Bronchial smooth muscle cell (primary cell): ENCODE measurements at places on chromosomes 2 and 18. TPM values are rescaled to one million over a fixed set of nuclear protein-coding genes. Genes with fewer than 3 reads are reported as not detected.

The ZC3H6 gene
- 2.5 and 4.3 TPM in 2 replicates for total RNA-seq

The MAP2 gene
- 0.47 and 0.60 TPM in 2 replicates for total RNA-seq

The SAG gene
- under 0.01 TPM in 1 of 2 replicates, not detected in the other for total RNA-seq

The ZAP70 gene
- total RNA-seq, result 0.09 and 0.16 TPM in 2 replicates

The HADHB gene
- 126 and 136 TPM in 2 replicates for total RNA-seq

The COL6A3 gene
- total RNA-seq, result 1,632 and 2,334 TPM in 2 replicates

The TYW5 gene
- total RNA-seq, result 4.8 and 6.3 TPM in 2 replicates

The PLGLB2 gene
- 0.63 and 0.77 TPM in 2 replicates for total RNA-seq

The FHOD3 gene
- total RNA-seq, result 4.3 and 12.9 TPM in 2 replicates

The CNDP1 gene
- total RNA-seq, result 0.16 TPM in 1 of 2 replicates, not detected in the other

The EFR3B gene
- total RNA-seq, result 0.26 and 0.47 TPM in 2 replicates

The SYT4 gene
- not detected in 2 replicates for total RNA-seq

The ERCC3 gene
- 31.1 and 41.1 TPM in 2 replicates for total RNA-seq

The TUBB8B gene
- not detected in 2 replicates for total RNA-seq

The IL1R1 gene
- 59.3 and 108 TPM in 2 replicates for total RNA-seq

The RESP18 gene
- not detected in 2 replicates for total RNA-seq

The GCG gene
- total RNA-seq, result not detected in 2 replicates

The NR4A2 gene
- total RNA-seq, result 0.09 and 0.32 TPM in 2 replicates

The ABCB11 gene
- under 0.01 and 0.26 TPM in 2 replicates for total RNA-seq

The CDH20 gene
- total RNA-seq, result under 0.01 TPM in 1 of 2 replicates, not detected in the other

The GKN1 gene
- total RNA-seq, result not detected in 2 replicates

The SETBP1 gene
- 5.2 and 5.6 TPM in 2 replicates for total RNA-seq

The CCDC68 gene
- total RNA-seq, result under 0.01 and 6.9 TPM in 2 replicates

The ANKRD30B gene
- total RNA-seq, result under 0.01 TPM in 1 of 2 replicates, not detected in the other

The IL1A gene
- total RNA-seq, result 0.09 and 0.32 TPM in 2 replicates

The PUS10 gene
- total RNA-seq, result 5.2 and 6.0 TPM in 2 replicates

The TTC31 gene
- total RNA-seq, result 7.6 and 9.1 TPM in 2 replicates

The PCARE gene
- not detected in 2 replicates for total RNA-seq

The APCDD1 gene
- total RNA-seq, result not detected in 2 replicates

The TNS1 gene
- total RNA-seq, result 68.1 and 88.8 TPM in 2 replicates

The NPPC gene
- total RNA-seq, result 0.16 TPM in 1 of 2 replicates, not detected in the other

The TRIM43 gene
- total RNA-seq, result not detected in 2 replicates

The TCF4 gene
- total RNA-seq, result 57.8 and 78.8 TPM in 2 replicates

The G6PC2 gene
- not detected in 2 replicates for total RNA-seq

The SLC5A7 gene
- total RNA-seq, result not detected in 2 replicates

The AMER3 gene
- total RNA-seq, result under 0.01 TPM in 1 of 2 replicates, not detected in the other

The RGPD5 gene
- total RNA-seq, result 12.5 and 18.8 TPM in 2 replicates

The CPO gene
- 0.16 and 0.17 TPM in 2 replicates for total RNA-seq

The RIT2 gene
- not detected in 2 replicates for total RNA-seq

The REG3A gene
- total RNA-seq, result not detected in 2 replicates

The ACSL3 gene
- 63.5 and 106 TPM in 2 replicates for total RNA-seq

The GREB1 gene
- total RNA-seq, result 0.47 and 0.60 TPM in 2 replicates

The MBOAT2 gene
- total RNA-seq, result 42.6 and 63.5 TPM in 2 replicates

The AQP12A gene
- total RNA-seq, result not detected in 2 replicates

The CHRNG gene
- not detected in 2 replicates for total RNA-seq

The NTSR2 gene
- under 0.01 TPM in 1 of 2 replicates, not detected in the other for total RNA-seq

The MOGAT1 gene
- not detected in 2 replicates for total RNA-seq

The CEBPZOS gene
- total RNA-seq, result 6.5 and 15.4 TPM in 2 replicates

The RNF181 gene
- 267 and 283 TPM in 2 replicates for total RNA-seq

The RPIA gene
- 4.4 and 4.9 TPM in 2 replicates for total RNA-seq

The FOXI3 gene
- not detected in 2 replicates for total RNA-seq

The DNAJC5G gene
- total RNA-seq, result not detected in 2 replicates

The KIF5C gene
- 0.16 and 0.26 TPM in 2 replicates for total RNA-seq

The WDR54 gene
- total RNA-seq, result 28.6 and 30.6 TPM in 2 replicates
